GM19239 (cell line): ENCODE measurements at places on chromosomes 6 and 20.

DNA sequence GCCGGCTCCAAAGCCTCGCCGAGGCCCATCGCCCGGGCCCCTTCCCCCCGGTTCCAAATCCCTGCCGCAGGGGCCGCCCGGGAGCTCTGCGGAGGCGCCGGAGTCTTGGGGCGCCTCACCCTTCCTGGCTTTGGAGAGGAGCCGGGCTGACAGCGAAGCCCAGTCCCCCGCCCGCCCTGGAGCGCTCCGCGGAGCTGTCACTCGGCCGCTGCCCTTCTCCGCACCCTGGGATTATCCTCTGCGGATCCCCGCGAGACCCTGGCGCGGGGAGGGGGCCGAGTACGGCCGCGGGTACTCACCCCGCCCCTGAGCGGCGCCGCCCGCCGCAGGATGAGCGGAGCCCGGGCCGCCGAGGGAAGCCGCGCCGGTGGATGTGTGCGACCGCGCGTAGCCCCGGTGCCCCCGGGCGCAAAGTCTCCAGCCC lies 343 bp downstream of the SNAP91 start:
- DNase-seq, result no peak

DNA sequence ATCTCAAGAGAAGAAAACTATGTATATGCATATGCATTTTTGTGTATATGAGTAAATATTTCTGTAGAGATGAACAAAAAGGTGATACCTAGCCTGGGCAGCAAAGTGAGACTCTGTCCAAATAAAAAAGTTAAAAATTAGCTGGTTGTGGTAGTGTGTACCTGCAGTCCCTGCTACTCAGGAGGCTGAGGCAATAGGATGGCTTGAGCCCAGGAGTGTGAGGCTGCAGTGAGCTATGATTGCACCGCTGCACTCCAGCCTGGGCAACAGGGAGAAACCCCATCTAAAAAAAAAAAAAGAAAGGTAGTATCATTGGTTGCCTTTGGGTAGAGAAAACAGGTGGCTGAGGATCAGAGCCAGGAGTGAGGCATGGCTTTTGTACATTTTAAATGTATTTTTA lies 50.9 kb downstream of the KLHL31 start:
- no peak for DNase-seq

GRCh38 chr6:158861686-158862381 lies 42.7 kb upstream of the EZR start:
- DNase-seq, result no peak

DNA sequence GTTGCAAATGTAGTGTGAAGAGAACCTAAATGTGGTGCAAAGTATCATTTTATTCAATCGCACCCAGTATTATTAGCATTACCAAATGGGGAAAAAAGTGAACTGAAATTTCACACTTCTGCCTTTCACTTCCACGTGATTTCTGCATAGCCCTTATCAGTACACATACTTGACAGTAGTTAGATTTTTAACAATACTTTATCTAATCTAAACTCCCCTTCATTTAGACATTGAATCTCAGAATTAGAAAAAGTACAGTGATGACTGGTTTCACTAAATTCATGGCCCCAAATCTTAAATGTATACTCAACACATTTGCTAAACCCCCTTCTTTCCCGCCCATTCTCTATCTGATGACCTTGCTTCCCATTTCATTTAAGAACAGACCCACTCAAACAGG lies 14.3 kb downstream of the STX7 start:
- DNase-seq, result no peak

DNA sequence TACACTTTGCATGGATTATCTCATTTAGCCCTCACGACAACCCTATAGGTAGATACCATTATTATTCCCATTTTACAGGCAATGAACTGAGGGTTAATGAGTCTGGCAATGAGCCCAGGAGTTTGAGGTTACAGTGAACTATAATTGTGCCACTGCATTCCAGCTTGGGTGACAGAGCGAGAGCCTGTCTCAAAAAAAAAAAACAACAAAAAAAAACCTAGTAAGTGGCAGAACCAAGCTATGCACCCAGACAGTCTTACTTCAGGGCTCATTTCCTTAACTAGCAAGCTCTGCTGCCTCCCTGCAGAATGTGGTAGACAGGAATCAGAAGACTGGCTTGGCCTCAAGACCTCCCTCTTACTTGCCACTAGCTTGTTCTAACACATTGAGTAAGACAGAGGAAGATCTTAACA lies 71.9 kb upstream of the RREB1 start:
- DNase-seq, result no peak

- DNase-seq, result no peak
Observed at GRCh38 chr6:66489269-66489987, 782.4 kb upstream of the EYS start.

DNA sequence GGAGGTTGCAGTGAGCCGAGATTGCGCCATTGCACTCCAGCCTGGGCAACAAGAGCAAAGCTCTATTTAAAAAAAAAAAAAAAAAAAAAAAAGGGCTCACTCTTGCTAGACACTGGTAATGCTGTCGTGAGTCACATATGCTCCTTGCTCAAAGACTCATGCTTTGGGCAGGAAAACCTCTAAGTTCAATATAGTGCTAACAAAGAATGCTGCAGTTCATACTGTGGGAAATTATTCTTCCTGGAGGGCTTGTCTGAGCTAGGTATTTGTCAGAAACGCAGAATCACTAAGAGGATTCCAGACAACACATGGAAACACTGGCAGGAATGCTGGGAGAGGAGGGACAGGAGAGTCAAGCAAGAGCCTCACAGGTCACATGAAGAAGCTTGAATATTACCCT lies 2.3 kb upstream of the LYRM2 start:
- DNase-seq, result no peak

DNA sequence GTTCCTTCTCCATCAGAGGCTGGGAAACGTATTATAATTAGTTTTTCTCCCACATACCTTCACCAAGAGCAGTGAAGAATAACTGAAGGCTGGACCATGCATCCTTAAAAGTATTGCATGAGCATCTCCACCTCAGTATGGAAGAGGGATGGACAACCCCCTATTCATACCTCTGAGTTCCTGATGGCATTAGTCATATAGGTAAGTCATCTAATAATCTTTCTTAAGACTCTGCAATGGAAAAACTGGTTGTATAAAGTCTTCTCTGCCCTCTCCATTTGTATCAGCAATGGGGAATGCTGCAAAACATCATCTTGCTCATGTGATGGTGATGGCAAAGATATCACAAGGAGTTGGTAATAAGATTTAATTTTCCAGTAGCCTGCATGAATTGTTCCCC lies 24.5 kb downstream of the PGM3 start:
- DNase-seq, result no peak

DNA sequence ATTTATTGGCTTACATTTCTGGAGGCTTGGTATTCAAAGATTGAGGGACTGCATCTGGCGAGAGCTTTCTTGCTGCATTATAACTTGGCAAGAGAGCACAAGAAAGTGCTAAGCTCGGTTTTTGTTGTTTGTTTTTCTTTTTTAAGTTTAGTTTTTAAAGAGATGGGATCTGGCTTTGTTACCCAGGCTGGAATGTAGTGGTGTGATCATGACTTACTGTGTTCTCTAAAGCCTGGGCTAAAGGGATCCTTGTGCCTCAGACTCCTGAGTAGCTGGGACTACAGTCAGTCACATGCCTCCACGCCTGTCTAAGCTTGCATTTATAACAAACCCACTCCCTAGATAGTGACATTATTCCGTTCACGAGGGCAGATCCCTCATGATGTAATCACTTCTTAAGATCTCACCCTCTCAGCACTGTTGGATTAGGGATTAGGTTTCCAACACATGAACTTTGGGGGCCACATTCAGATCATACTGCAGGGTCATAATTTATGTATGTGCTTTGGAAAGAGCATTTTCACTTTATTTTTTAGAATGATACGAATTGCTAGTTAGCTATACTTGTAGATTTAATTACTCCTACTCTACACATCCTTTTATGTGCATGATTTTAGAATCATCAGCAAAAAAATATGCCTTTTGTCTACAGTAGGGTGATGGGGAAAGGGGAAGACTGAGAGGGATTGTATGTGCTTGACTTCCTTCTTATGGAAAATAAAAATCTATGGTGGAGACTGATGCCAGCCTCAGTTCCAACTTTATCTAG lies 167.8 kb downstream of the JARID2 start:
- no peak for DNase-seq

DNA sequence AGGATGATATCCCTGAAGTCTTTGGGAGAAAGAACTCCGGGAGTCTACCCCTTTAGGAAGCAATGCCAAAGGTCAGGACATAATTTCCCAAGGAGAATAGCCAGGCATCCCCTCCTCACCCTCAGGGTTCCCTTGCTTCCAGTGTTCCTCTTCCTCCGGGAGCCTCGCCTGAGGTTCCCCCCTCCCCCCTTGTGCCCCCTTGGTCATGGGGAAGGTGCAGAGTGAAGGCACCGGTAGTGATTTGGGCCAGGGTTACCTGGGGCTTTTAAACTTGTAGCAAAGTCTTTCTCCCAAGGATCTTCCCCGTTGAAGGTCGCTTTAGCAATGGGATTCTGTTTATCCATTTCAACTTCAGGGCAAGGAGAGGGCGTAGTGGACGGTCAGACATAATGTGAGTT lies 1.2 kb downstream of the ISM1 start:
- no peak for DNase-seq

- no peak for DNase-seq
Observed at GRCh38 chr6:125519367-125519766, 217.6 kb upstream of the HDDC2 start.

DNA sequence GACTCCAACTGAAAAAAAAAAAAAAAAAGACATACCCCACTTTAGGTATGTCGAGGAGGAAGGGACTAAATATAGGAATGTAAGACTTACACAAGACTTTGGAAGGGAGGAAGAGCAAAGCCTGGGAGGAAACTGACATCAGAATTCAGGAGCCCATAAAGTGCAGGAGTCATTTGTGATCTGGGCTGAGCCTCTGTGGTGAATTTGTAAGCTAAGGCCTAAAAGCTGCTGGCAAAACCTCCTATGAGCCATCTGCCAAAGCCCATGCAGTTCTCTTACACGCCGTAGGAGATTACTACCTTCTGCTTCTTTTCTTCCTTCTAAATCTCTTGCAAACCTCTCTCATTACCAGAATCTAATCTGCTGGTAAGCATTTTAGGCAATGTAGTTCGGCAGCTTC lies 52.0 kb upstream of the THEMIS start:
- no peak for DNase-seq
